ENCODE measurements at places on chromosomes 16 and 17. TPM values are rescaled to one million over a fixed set of nuclear protein-coding genes. Genes with fewer than 3 reads are reported as not detected.

TMEM235 gene
- 1.8 TPM for total RNA-seq

ABCA8 gene
- total RNA-seq: 66.8 TPM

EVI2A gene
- 2.3 TPM for total RNA-seq

CCP110 gene
- total RNA-seq: 73.2 TPM

Measured in camera-type eye (tissue), 1 donor.